CD14-positive monocyte (primary cell): ENCODE measurements at places on chromosomes 12 and 14. TPM values are rescaled to one million over a fixed set of nuclear protein-coding genes. Genes with fewer than 3 reads are reported as not detected.

C12orf60 gene
- polyA plus RNA-seq: 0.46 TPM

TAS2R10 gene
- not detected for polyA plus RNA-seq

ISM2 gene
- polyA plus RNA-seq: not detected

DNA sequence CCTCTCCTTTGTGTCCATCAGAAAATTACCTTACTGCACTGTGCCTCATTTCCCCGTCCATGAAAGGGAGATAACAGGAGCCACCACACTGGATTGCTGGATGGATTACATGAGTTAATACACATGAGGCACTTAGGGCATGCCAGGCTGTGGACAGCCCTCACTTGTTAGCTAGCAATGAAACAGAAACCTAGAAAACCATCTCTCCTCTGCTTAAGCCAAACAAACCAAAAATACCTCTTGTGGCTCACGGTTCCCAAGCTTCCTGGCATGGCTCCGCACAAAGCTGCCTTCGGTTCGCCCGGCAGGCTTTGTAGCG lies 660 bp upstream of the HCFC2 start:
- no peak for DNase-seq
- no peak overlapping the region for H3K27ac ChIP-seq
- H3K4me3 ChIP-seq: peak overlapping the region; percentile 95

DNA sequence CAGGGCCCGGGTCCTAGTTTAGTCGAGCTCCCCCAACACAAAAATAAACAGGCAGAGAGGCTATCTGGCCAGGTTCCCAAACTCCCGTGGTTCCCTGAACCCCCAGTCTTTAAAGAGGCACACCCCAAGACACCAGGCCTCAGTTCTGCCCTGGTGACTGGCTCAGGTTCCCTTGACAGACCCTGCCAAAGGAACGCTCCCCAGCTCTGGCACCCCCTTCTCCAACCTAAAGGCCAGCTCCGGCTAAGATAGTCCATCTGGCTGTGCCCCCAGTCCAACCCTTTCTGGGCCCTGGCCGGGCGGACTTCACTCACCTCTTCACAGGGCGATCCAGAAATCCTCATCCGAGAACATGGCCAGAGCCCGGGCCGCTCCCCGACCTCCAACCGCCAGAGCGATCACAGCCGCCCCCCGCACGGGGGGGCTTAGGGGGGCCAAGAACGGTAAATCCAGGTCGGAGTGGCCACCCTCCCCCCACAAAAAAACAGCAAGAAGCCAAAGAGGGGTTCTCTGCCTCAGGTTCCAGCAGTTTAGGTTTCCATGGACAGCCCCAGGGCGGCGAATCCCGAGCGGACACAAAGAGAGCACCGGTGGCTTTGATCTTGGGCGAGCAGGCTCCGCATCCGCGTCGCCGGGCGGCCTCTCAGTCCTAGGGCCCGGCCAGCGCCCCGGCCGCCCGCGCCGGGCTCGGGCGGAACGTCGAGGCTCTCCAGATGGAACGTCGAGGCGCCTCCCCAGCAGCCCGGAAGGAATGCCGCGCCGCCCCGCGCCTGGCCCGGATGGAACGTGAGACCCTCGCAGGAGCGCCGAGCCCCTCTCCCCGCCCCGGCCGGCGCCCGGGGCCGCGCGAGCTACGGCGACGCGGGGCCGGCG lies 1.1 kb downstream of the KMT2D start:
- peak overlapping the region; percentile 92 for H3K4me3 ChIP-seq
- DNase-seq: no peak
- H3K36me3 ChIP-seq: peaks cover 5% of the 10 kb centered on the region
- peak overlapping the region; percentile 92 for H3K27ac ChIP-seq
- peaks cover 46% of the 10 kb centered on the region for H3K4me1 ChIP-seq
- H3K27me3 ChIP-seq: no peaks in the 10 kb centered on the region

- DNase-seq: no peak
- peak overlapping the region; percentile 18 for H3K27ac ChIP-seq
- H3K36me3 ChIP-seq: peaks cover 41% of the 10 kb centered on the region
- H3K4me1 ChIP-seq: no peaks in the 10 kb centered on the region
- no peak overlapping the region for H3K4me3 ChIP-seq
Observed at GRCh38 chr12:96258104-96258961, 64.2 kb downstream of the ELK3 start.

DNA sequence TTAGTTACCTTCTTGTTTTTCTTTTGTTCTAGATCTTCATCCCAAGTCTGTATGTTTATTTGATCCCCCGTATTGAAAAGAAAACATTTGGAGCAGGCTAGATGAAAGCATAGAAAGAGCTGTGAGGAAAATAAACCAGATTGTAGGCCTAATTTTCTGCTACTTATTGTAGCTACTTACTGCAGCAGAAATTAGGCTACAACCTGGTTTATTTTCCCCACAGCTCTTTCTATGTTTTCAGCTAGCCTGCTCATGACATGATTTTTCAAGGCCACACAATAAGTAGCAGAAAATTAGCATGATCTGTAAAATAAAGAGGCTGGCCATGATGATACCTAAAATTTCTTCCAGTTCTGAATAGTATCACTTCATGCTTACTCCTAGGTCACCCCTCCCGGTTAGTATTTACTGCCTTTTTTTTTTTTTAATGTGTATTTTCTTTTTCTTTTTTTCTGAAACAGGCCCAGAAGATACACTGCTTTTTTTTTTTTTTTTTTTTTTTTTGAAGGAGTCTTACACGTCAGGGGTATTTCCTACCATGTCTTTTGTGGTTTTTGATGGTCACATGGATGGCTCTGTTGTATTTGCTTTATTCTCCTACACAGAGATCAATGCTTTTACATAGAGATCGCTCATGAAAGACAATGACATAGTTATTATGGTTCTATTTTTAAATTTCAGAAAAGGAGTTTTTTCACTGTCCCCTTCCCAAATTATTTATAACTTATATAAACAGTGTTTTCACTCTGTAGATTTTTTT lies 32.3 kb downstream of the BHLHE41 start:
- no peaks in the 10 kb centered on the region for H3K27me3 ChIP-seq
- H3K4me3 ChIP-seq: no peak overlapping the region
- no peak overlapping the region for H3K27ac ChIP-seq
- DNase-seq: no peak
- no peaks in the 10 kb centered on the region for H3K4me1 ChIP-seq
- no peaks in the 10 kb centered on the region for H3K36me3 ChIP-seq

DNA sequence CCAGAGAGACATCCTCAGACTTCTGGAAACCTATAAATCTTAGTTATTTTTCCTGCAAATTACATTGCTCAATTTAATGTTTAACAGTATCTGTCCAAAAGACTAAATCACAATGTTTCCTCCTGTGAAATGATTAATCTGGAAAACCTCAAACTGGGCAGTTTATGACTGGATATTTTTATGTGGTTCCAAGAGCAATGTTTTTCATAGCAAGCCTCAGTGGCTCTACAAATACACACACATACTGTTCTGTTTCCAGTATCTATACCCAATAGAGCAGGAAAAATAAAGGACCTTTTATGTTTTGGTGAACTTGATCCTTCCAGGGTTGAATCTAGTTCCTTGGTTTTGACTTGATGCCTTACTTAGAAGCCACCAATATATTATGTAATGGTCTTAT lies 9.2 kb downstream of the NID2 start:
- no peaks in the 10 kb centered on the region for H3K36me3 ChIP-seq
- H3K27me3 ChIP-seq: peaks cover 7% of the 10 kb centered on the region
- H3K27ac ChIP-seq: no peak overlapping the region
- H3K4me1 ChIP-seq: no peaks in the 10 kb centered on the region
- no peak overlapping the region for H3K4me3 ChIP-seq

- H3K27me3 ChIP-seq: no peaks in the 10 kb centered on the region
- no peak for DNase-seq
- H3K27ac ChIP-seq: no peak overlapping the region
Observed at GRCh38 chr12:95977764-95978305, 18.3 kb downstream of the HAL start.

DNA sequence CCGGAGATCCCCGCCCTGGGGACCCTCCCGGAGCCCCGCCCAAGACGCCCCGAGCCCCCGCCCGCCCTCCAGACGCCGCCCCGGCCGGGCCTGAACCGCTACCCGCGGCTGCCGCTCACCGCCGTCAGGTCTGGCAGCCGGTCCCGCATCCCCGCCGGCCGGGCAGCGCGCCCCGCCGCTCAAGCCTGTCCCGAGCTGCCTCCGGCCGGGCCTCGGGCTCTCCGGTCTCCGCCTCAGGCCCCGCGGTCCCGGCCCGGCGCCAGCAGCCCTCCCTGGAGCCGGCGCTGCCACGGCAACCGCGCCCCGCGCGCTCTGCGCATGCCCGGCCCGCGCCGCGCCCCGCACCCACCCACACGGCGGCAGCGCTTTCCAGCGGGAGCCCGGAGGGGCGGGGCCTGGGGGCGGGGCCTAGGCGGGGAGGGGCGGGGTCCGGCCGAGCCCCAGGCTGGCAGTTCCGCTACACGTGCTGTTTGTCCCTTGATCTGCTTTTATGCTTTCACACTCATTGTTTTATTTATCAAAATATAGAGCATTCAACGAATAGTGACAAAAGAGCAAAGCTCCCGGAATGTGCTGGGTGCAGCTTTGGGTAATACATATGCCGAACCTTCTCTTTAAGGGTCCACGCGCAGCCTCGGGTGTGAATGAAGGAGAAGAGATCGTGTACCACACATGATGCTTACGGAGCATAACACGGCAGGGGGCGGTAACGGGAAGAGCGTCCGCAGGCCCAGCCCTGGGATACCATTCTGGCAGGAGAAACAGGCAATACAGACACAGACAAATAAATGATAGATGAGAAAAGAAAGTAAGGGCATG lies at the start of gene STX2:
Gene STX2 (minus strand): TSS at position 300 of the 819 bp plus-strand sequence. CDS start 151 bp downstream, at position 149.
- no peaks in the 10 kb centered on the region for H3K36me3 ChIP-seq
- H3K27ac ChIP-seq: no peak within 1 kb of the TSS
- peak; percentile 77 for DNase-seq
- H3K27me3 ChIP-seq: no peaks in the 10 kb centered on the region
- peak within 1 kb of the TSS; percentile 49 for H3K4me3 ChIP-seq

GRCh38 chr12:56267443-56268071 lies 815 bp downstream of the COQ10A start:
- peaks cover 23% of the 10 kb centered on the region for H3K36me3 ChIP-seq
- no peaks in the 10 kb centered on the region for H3K27me3 ChIP-seq
- DNase-seq: no peak
- peaks cover 21% of the 10 kb centered on the region for H3K4me1 ChIP-seq

DNA sequence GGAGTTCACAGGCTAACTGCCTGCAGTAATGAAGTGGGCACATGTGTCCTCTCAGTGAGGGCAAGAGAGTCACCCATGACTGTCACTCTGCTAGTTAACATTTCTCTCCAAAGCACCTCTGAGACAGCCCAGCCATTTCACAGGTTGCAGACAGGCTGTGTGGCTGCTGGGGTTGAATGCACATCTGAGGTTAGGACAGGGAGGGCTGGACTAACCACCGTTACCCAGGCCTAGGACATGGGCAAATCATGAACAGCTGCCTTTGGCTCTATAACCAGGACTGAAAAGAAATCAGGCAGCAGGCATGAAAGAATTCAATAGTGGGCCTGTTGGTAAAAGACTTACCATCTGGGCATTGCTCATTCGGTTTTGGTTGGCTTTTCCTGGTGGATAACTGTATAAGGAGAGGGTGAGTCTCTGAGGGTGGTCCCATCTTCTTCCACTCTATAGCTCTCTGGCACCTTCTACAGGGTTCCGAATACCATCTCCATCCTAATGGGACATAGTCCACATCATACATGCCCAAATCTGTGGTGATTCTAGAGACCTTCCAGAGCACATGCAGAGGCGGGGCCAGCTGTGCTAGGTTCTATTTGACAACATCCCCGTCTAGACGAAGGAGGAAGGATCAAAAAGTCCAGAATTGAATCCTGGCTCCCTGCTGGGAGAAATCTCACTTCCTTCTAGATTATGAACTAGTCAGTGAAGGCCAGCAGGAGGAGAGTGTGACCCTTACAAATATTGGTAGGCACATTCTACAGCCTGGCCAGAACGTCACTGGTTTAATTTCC lies 10.8 kb downstream of the CRACR2A start:
- DNase-seq: no peak
- H3K4me1 ChIP-seq: no peaks in the 10 kb centered on the region

- no peak overlapping the region for H3K27ac ChIP-seq
- no peaks in the 10 kb centered on the region for H3K4me1 ChIP-seq
- no peak for DNase-seq
- no peak overlapping the region for H3K4me3 ChIP-seq
Observed at GRCh38 chr14:29925101-29925722, 2.4 kb downstream of the PRKD1 start.

DNA sequence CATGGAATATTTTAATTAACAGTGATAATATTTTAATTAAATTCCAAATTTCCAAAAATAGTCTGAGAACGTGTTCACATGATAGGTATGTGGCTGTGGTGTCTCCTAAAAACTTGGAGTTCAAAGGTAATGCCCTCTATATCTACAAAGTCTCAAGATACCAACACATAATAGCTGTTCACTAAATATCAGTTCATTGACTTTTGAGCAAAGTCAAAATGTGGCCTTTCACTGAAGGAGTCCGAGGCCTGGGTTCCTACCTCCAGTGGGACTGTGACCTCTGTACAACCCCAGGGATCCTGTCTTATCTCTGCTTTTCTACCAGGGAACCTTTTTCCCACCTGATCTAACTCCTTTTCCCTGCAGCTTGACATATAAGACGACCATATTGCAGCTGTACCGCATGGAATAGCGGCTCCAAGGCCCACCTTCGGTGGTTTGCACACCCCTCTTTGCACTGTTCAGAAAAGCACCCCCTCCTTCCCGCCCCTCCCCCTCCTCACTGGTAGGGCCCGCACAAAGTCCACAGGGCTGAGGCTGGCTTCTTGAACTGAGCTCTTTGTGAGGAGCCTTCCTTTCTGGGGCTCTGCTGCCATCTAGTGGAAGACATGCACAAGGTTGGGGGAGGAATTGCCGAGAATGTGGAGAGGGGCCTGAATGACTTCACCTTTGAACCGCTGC lies 3.1 kb downstream of the CCND2 start:
- H3K4me1 ChIP-seq: peaks cover 53% of the 10 kb centered on the region
- H3K36me3 ChIP-seq: peaks cover 21% of the 10 kb centered on the region
- peaks cover 4% of the 10 kb centered on the region for H3K27me3 ChIP-seq
- DNase-seq: peak; percentile 90
- H3K4me3 ChIP-seq: no peak overlapping the region
- no peak overlapping the region for H3K27ac ChIP-seq

DNA sequence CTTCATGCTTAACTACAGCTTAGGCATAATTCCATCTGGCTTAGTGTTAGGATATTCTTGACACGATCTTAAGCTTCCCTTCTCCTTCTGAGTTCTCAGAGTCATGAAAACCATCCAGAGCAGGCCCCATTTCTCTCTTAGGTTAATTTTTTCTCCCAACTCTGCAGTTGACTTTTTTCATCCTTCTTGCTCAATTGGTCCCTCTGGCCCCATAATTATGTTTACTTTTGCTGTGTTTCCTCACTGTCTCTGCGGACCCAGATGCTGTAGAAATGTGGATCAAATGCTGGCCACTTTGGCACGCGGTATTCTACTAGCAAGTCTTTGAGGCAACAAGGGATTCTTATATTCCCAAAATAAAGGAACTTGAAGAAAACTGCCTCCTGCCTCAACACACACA lies 9.5 kb downstream of the TMEM132C start:
- H3K36me3 ChIP-seq: no peaks in the 10 kb centered on the region
- H3K4me1 ChIP-seq: no peaks in the 10 kb centered on the region
- no peak overlapping the region for H3K27ac ChIP-seq
- H3K27me3 ChIP-seq: no peaks in the 10 kb centered on the region
- no peak overlapping the region for H3K4me3 ChIP-seq
